Suprapubic skin (tissue), 4 donors: ENCODE measurements at places on chromosomes 16 and 17.

DNA sequence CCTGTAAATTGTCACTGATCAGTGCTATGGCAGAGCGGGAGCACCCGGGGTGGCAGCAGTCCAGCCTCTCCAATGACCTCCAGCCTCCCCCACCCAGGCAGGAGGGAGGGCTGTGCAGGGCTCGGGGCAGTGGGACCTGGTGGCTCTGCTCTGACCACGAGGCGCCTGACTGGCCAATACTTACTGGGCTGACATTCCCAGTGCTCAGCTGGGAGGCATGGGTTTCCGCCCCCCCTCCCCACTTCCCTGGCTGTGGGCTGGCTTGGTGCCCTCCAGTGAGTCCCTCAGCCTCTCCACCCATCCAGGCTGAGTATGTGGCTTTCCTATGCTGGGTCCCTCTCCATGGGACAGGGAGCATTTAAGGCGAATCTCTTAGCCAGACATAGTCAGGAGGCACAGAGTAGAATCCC lies 2.7 kb downstream of the SOCS3 start:
- no peaks in the 10 kb centered on the region for H3K27me3 ChIP-seq
- peaks cover 12% of the 10 kb centered on the region for H3K36me3 ChIP-seq
- peaks cover 80% of the 10 kb centered on the region for H3K4me1 ChIP-seq
- peak overlapping the region; percentile 91 for H3K4me3 ChIP-seq
- H3K27ac ChIP-seq = peak overlapping the region; percentile 22

DNA sequence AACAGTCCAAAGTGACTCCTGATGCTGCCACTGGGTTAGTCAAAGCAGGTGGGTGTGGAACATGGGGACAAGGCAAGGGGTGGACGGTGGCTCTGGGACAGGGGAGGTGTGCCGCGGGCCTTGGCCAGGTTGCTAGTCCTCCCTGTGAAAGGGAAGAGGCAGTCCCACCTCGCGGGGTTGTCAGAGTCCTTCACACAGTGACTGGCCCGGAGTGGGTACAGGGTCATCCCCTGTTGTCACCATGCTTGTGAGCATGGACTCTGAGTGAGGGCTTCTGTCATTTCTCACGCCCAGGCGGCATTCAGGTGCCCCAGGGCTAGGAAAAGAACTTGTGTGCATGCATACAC lies 3.1 kb upstream of the ZNF469 start:
- no peaks in the 10 kb centered on the region for H3K36me3 ChIP-seq
- DNase-seq = no peak
- no peak overlapping the region for H3K4me3 ChIP-seq

- H3K27me3 ChIP-seq = no peaks in the 10 kb centered on the region
- H3K27ac ChIP-seq = no peak overlapping the region
- H3K36me3 ChIP-seq = peaks cover 8% of the 10 kb centered on the region
- no peak overlapping the region for H3K4me3 ChIP-seq
These were observed 8.6 kb downstream of the MAP2K3 start for GRCh38 chr17:21292867-21293830.

DNA sequence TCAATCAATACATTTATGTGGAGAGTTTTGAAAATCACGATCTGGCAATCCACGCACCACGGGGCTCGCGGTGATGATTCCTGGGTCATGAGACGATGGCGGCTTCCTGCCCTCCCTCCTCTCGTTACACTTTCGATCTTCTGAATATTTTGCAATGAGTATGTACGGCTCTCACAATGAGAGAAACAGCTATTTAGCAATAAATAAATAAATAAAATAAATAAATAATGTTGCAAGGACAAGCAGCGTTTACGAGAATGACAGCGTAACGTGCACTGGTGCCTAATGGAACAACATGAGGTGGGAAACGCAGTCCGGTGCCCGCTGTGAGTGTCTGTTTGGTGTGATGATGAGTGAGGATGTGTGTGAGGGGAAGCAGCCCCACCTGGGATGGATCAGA lies 46.7 kb upstream of the JPH3 start:
- H3K4me1 ChIP-seq = peaks cover 7% of the 10 kb centered on the region
- no peak overlapping the region for H3K4me3 ChIP-seq
- H3K27me3 ChIP-seq = peaks cover 19% of the 10 kb centered on the region
- no peak for DNase-seq
- H3K36me3 ChIP-seq = no peaks in the 10 kb centered on the region
- no peak overlapping the region for H3K27ac ChIP-seq

DNA sequence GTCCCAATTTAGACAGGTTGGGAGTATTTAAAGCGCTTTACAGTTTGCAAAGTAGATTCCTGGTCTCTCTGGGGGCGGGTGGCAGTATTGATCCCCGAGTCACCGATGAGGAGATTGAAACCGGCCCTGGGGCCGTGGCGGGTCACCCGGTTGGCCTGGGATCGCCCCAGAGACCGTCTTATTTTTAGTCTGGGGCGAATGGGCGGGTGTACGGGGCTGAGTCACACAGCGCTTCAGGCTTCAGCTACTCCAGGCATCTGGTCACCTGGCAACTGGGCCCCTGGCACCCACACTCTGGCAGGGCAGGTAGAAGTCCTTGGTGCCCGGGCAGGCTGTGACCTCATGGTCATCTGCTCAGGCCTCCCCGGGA lies 669 bp downstream of the MIEF2 start:
- H3K4me1 ChIP-seq = peaks cover 52% of the 10 kb centered on the region
- no peaks in the 10 kb centered on the region for H3K27me3 ChIP-seq

DNA sequence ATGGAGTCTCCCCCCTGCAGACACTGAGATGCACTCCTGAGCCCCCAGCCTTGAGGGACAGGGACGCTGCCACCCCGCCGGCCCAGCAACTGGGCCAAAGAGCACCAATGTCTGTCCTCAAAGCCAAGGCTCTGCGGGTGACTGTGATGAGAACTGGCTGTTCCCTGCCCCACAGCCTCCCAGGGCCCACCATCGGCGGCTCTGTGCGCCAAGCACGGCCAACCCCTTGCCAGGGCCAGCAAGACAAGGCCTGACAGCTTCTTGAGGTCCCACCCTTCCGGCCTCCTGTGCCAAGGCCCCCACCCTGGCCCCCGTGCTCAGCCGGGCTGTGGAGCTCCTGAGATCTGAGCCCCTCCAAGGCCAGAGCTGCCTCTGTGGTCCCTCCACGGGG lies 34.2 kb upstream of the PABPN1L start:
- peaks cover 12% of the 10 kb centered on the region for H3K36me3 ChIP-seq
- peaks cover 5% of the 10 kb centered on the region for H3K4me1 ChIP-seq
- no peak overlapping the region for H3K4me3 ChIP-seq

DNA sequence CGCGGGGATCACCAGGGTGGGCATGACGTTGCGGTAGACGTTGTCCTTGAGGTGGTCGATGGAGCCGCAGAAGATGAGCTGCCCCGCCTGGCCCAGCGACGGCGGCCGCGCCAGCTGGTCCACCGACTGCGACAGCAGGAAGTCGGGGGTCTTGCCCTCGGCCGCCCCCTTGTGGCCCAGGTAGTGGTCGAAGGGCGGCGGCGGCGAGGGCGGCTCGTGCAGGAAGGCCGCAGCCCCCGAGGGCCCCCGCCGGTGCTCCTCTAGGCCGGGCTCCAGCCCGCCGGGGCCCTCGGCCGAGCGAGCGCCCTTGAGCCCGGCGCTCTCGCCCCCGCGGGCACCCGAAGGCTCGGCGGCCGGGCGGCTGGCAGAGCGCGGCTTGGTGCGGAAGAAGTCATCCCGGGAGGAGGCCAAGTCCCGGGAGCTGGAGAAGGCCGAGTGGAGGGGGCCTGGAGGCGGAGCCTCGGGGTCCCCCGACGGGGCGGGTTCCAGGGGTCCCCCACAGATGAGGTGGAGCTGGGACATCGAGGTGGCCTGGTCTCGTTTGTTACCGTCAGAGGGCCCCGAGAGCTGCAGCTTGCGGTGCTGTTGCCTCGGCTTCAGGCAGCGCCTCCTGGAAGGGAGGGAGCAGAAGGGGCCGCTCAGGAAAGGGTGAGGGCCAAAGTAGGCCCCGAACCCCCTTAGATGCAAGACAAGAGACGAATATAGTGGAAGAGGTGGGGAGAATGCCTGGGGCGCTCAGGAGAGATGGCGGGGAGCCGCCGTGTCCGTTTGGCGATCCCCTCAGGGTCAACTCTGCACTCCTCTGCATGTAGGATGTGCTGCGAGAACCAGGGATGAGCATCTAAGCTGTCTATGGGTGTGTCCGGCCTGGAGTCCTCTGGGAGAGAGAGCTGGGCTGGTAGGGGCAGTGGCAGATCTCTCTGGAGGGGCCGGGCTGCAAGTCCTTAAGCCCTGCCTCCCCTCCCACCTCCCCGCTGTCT lies 8.8 kb downstream of the FAM171A2 start:
- H3K4me3 ChIP-seq = peak overlapping the region; percentile 53
- H3K4me1 ChIP-seq = peaks cover 10% of the 10 kb centered on the region
- H3K27me3 ChIP-seq = no peaks in the 10 kb centered on the region
- H3K36me3 ChIP-seq = peaks cover 36% of the 10 kb centered on the region
- DNase-seq = no peak

DNA sequence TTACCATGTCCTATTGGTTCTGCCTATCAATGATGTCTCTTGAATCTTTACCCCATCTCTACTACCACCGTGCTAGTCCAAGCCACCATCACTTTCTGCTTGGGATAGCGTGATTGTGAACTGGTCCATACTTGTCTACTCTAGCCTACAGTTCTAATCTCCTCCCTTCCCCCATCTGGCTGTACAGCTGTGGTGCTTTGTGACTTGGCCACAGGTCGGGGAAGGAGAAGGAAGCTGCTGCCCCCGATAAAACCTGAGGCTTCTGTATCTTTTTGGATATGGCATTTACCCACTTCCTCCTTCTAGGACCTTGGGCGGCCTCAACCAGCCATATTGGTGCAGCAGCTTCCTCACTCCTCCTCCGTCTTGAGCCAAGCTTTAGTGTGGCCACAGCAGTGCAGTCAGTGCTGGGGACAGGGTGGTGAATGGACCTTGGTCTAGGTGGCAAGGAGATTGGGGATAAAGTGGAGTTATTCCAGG lies 314 bp upstream of the ITGA2B start:
- no peak for DNase-seq
- peaks cover 13% of the 10 kb centered on the region for H3K4me1 ChIP-seq
- H3K27me3 ChIP-seq = peaks cover 6% of the 10 kb centered on the region
- no peak overlapping the region for H3K4me3 ChIP-seq

DNA sequence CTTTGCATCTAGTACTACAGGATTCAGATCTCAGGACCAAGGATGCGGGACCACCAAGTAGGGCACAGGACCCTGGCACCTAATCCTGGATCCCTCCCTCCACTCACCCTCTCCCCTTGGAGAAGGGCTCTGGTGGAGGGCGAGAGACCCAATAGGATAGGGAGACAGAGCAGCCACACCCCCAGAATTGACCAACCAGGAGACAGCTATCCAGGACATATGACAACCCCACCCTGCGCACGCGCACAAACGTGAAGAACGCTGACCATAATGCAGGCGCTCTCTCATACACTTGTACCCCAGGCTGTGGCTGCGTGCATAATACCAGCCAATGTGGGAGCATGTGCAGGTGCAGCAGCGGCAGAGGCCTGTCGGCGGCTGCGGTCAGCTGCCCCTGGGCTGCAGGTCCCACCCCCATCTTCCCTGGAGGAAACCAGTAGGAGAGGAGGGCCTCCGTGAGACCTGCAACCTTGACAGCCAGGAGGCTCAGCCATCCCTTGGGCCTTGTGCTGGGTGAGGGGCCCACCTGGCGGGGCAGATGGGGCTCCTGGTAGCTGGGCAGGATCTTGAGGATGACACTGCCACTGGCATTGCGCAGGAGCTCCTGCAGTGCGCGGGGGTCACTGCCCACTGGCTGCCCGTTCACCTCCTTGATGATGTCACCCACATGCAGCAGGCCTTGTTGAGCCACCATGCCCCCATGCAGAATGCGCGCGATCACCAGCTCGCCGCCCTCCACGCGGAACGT lies 25.4 kb downstream of the MPP2 start:
- no peak for DNase-seq
- H3K4me1 ChIP-seq = peaks cover 7% of the 10 kb centered on the region
- H3K4me3 ChIP-seq = no peak overlapping the region
- no peaks in the 10 kb centered on the region for H3K27me3 ChIP-seq
- no peak overlapping the region for H3K27ac ChIP-seq

GRCh38 chr17:45316434-45317110 lies at the start of gene MAP3K14:
Gene MAP3K14 (minus strand): TSS chr17:45317020. CDS start chr17:45290745, 26,275 bp downstream.
- peak within 1 kb of the TSS; percentile 78 for H3K4me3 ChIP-seq
- no peaks in the 10 kb centered on the region for H3K27me3 ChIP-seq
- peak within 1 kb of the TSS; percentile 96 for H3K27ac ChIP-seq
- no peaks in the 10 kb centered on the region for H3K36me3 ChIP-seq
- H3K4me1 ChIP-seq = peaks cover 90% of the 10 kb centered on the region

DNA sequence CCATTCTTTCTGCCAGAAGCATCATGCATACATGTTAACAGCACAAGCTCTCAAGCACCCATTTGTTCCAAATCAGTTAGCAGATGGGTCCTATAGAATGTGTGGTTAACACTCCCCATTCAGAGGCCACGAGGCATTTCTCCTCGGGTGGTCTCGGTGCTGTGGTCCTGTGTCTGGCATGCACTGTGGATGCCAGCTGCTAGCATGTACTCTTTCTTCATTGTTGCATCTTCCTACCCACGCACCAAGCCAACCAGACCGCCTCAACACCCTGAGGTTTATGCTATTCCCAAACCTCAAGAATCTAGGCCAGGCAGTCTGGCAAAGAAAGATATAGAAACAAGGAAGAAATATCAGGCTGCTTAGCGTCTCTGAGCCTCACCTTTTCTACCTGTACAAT lies 27.8 kb upstream of the MRTFB start:
- peak overlapping the region; percentile 35 for H3K27ac ChIP-seq
- H3K4me3 ChIP-seq = no peak overlapping the region
- H3K36me3 ChIP-seq = no peaks in the 10 kb centered on the region
- no peaks in the 10 kb centered on the region for H3K27me3 ChIP-seq

GRCh38 chr17:61476476-61477203 lies 24.4 kb downstream of the TBX4 start:
- H3K36me3 ChIP-seq = no peaks in the 10 kb centered on the region
- no peak for DNase-seq
- no peak overlapping the region for H3K27ac ChIP-seq
- peaks cover 5% of the 10 kb centered on the region for H3K4me1 ChIP-seq
- H3K4me3 ChIP-seq = no peak overlapping the region

GRCh38 chr16:1884155-1884760 lies 12.3 kb upstream of the MEIOB start:
- H3K36me3 ChIP-seq = no peaks in the 10 kb centered on the region
- H3K4me1 ChIP-seq = no peaks in the 10 kb centered on the region
- H3K4me3 ChIP-seq = no peak overlapping the region
- peaks cover 2% of the 10 kb centered on the region for H3K27me3 ChIP-seq
- DNase-seq = no peak

DNA sequence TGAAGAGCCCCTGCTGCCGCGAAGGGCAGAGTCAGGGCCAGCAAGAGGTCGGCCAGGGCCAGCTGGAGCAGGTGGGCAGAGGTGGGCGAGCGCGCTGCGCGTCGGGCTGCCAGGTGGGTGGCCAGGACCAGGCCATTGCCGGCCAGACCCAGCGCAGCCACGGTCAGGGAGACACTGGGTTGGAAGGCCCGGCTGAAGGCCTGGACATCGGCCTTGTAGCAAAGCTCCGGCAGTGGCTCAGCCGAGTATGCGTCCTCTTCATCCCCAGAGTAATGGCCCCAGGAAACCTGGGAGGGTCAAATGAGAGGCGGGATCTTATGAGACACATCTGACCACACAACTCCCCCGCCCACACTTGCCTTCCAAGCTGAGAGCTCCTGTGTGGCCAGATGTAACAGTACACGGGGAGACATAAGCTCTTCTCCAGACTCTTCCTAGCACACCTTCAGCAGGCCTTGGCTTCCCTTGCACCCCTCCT lies 1.3 kb downstream of the CCR10 start:
- peak overlapping the region; percentile 96 for H3K27ac ChIP-seq
- no peaks in the 10 kb centered on the region for H3K36me3 ChIP-seq
- peaks cover 3% of the 10 kb centered on the region for H3K27me3 ChIP-seq
- peaks cover 69% of the 10 kb centered on the region for H3K4me1 ChIP-seq
